ENCODE measurements at places on chromosomes 13 and 19.

- DNase-seq: peak; percentile 76
Measured at GRCh38 chr19:45499196-45500180, 1.2 kb downstream of the PPM1N start.

DNA sequence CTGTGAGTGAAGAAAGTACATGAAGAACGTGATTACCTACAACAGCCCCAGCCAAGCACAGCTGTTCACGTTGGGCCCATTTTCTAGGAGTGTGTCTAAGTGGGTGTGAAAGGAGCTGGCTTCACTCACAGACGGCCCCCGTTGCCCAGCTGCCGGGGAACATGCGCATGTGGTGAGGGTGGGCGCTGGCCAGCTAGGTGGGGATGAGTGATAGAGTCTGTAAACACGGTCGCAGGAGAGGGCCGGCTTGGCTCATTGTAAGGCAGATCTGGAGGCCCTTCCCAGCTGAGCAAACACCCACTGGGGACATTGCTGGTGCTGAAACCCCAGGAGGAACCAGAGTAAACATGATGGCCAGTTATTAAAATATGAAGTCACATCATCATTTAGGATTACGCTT lies 160.5 kb downstream of the TEX29 start:
- DNase-seq: peak; percentile 64

DNA sequence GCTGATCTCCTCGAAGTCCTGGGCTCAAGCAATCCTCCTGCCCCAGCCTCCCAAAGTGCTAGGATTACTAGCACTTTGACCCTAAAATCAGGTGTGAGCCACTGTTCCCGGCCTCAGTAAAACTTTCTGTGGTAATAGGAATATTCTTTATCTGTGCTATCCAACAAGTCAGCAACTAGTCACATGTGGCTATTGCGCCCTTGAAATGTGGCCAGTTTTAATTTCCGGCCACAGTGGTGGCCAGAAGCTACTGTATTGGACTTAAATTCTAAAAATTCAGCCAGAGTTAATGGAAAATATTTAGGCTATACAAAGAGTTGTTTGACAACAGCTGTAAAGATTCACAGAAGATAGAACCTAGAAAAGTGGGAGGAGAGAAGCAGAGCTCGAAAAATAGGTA lies 30.0 kb downstream of the KEAP1 start:
- no peak for DNase-seq

GRCh38 chr19:48170817-48171347 lies 402 bp downstream of the ZSWIM9 start:
- DNase-seq: no peak

GRCh38 chr19:41233748-41234240 lies 14.8 kb downstream of the AXL start:
- DNase-seq: no peak

GRCh38 chr13:23805122-23805521 lies 84.1 kb downstream of the MIPEP start:
- DNase-seq: no peak

GRCh38 chr19:45668342-45668871 lies 386 bp downstream of the GIPR start:
- DNase-seq: no peak

DNA sequence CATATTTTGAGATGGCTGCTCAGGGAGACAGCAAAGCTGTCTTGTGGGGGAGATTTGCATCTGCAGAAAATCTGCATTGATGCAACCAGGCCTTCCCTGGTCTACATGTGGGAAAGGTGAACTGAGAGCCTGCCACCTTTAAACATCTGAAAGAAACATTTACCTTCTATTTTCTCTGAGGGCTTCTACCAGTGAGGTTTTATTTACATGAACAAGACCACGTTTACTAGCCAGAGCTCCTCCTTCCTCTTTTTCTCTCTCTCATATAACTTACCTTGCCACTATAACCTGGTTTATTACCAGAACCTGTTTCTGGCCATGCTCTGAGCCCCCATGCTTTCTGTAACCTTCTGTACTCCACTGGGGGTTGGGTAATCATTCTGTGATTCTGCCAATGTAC lies 14.4 kb upstream of the RUBCNL start:
- no peak for DNase-seq

DNA sequence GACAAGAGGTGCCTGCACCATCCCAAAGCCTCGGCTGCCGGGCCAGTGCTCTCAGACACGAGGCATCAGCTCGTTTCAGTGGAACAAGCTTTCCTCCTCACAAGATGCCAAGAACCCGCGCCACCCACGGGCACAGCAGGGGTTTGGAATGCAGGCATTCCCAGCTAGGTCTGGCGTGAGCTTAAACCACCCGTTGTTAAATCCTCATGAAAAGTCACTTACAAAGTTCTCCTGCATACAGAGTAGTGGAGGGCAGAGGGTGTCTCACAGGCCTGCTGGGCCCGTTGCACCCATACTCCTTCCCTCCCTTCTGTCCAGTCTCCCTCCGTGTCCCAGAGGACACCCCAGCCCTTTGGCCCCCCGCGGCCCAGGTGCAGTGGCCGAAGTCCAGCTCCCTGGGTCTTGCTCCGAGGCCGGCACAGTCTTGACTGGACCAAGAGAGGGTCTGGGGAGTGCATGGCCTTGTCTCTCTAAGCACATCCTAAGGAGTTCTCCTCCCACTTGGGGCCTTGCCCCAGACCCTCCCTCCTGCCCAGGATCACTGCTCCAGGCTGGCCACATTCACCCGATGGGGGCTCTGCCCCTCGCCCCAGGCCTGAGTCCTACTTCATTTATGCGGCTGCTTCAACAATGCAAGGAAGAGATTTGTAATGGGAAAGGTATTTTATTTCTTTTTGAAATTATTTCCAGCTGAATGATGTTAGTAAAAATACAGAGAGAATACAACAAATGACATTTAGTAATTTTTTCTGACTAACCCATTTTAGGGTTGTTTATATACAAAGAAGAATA lies 35.2 kb upstream of the GRTP1 start:
- no peak for DNase-seq

DNA sequence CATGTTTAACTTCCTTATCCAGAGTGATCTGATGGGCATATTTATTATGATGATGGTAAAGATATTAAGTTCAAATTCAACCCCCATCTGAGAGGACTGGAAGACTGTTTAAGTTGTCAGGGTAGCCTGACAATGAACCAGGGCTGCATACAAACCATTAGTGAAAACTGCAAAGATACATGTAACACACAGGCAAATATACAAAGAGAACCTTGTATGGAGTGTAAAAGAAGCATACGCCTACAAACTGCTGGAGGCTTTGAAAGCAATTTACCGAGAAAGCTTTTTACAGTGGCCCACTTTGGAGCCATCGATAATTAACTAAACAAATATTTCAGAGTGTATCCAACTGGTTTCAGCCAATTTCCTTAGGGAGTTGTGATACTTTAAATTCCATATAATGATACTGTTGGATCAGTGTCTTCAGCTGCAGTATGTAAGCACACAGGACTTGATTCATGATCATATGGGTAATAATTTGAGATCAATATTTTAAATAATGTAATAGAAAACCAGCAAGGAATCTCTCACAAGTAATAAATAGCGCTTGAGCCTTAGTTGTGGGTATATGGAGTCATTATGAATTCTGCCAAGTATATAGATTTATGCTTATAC lies 231.5 kb upstream of the SPRY2 start:
- DNase-seq: peak; percentile 29

- DNase-seq: no peak
Measured at GRCh38 chr13:19123502-19123901, 58.1 kb downstream of the TUBA3C start.

DNA sequence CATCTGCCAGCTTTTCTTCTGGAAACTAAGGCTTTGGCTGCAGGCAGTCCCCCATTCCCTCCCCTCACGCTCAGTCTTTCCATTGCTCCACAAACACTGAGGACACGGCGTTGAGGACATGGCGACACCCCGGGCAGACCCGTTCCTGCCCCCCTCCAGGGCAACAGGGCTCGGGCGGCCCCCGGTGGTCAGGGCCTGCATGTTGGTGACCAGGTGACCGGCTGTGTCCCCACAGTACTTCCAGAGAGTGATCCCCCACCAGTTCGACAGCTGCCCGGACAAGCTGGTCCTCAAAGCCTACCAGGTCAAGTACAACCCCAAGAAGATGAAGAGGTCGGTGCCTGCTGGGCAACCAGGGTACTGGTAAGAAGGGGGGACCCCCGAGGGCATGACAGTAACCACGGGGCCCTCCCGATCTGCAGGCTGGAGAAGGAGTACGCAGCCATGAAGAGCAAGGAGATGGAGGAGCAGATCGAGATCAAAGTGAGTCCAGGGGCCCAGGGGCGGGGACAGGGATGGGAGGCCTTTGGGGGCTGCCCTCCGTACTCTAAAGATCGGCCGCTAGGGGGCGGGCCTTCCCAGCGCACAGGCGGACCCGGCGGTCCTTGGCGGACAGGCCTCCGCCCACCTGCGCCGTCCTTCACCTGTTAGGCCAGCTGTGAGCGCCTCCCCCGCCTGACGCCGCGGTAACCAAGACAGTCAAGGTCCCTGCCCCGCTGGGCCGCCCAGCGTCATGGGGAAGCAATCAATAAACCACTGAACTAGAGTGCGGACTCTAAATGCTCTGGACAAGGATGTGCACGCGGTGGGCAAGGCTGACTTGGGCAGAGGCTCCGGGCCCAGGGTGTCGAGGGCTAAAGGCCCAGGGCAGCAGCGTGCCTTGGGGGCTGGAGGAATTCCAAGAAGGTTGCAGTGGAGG lies 21.1 kb downstream of the PRR36 start:
- peak; percentile 64 for DNase-seq

DNA sequence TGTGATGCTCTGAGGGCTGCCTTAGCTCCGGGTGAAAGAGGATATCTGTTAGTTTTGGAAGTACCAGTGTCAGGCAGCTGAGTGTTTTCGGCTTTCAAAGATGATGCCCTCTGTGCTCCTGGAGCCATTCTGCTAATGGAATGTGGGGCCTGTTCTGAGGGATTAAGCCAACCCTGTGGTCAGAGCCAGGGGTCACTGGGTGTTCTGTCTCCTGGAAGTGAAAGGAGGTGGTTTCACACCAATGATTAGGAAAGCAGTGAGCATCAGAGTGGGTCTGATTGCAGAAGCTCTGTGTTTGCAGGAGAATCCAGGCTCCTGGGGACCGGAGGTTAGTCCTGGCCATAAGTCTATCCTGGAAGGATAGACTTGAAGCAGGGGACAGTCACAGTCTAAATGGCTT lies 94.6 kb downstream of the UQCRFS1 start:
- no peak for DNase-seq

- DNase-seq: no peak
Measured at GRCh38 chr19:14554382-14554812, 17.5 kb downstream of the NDUFB7 start.

GRCh38 chr19:50509366-50509765 lies 1.6 kb downstream of the JOSD2 start:
- DNase-seq: no peak

DNA sequence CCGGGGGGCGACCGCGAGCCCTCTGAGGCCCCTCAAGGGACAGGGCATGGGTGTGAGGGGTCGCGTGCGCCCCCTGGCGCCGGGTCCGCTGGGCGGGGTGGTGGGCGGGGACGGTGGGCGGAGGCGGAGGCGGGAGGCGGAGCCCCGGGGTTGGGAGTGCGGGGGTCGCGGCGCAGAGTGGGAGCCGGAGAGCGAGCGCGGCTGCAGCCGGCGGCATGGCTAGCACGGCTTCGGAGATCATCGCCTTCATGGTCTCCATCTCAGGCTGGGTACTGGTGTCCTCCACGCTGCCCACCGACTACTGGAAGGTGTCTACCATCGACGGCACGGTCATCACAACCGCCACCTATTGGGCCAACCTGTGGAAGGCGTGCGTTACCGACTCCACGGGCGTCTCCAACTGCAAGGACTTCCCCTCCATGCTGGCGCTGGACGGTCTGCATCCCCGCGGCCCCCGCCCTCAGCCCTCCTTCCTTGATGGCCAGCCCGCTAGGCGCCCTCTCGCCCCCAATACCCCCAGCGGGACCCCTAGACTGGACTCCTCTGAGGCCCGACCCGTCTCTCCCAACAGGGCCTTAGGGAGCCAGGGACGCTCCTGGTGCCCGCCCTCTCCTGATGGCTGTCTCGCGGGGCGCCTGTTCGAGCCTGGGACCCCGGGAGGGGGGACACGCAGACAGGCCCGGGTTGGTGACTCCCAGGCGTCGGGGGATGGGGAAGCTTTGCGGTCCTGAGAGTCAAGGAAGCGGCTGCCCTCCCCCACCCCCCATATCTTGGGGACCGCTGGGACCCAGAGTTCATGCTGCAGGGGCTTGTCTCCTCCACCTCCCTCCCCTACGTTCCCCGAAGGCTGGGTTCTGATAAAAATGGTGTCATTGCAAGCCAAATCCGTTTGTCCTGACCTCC lies at the start of gene CLDN10:
Gene CLDN10, plus strand, starts transcription at position 182 of the 903 bp plus-strand sequence. Its CDS starts 34 bp downstream, at position 216.
- DNase-seq: peak; percentile 23

DNA sequence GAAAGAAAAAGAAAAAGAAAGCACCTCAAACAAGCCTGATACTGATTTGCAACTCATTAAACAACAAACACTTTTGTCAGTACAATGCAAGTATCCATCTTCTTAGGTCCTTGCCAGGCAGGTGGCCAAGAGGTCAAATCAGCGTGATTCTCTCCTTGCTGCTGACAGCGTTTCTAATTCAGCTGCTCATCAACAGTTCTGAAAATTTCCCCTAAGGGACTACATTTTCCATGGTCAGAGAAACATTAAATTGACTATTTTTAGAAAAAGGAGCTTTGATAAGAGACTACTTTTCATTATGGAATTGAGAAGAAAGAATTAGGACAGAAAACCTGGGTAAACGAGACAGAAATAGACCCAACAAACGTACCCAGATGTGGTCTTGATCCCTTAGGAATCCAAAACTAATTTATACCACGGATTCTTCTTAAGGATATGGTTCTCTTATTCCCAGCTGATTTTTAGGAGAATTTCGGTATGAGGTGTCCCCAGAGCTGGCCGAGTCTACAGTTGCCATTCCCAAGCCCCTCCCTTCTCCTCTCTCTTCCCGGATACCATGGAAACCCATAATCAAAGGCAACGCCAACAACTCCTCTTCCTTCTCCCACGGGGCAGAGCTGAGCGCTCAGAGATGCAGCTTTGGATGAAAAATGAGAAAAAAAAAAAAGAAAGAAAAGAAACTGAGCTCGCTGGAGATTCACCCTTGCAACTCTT lies 29.5 kb upstream of the CEBPG start:
- DNase-seq: no peak

- no peak for DNase-seq
Measured at GRCh38 chr13:45416516-45417128, 1.6 kb downstream of the SLC25A30 start.

- no peak for DNase-seq
Measured at GRCh38 chr19:42465827-42466280, 23.1 kb upstream of the CXCL17 start.
